ENCODE measurements at places on chromosomes 4 and X.
A peak's percentile ranks its signal among the peaks of the same experiment; 100 is the strongest.

DNA sequence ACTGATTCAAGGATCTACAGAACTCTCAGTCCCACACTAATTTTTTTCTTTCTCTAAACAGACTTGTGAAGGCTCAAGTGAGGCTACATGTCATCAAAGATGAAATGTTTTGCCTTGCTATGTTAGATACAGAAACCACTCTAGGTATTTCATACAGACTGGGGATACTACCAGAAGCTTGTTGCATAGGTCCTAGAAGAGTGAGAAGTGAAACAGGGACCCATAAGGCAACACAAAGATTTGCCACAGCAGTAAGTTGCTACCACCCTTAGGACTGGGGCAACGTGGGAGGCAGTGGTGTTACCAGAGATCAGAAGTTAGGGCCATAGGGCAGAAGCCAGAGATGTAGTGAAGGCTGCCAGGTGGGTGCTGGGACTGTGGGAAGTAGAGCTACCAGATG lies 50.7 kb upstream of the MID1IP1 start:
- DNase-seq, result no peak

GRCh38 chr4:39032218-39033085 lies at the start of gene TMEM156:
Gene TMEM156, minus strand, starts transcription at chr4:39032409. Its CDS starts 96 bp downstream, at chr4:39032313.
- no peak for DNase-seq

DNA sequence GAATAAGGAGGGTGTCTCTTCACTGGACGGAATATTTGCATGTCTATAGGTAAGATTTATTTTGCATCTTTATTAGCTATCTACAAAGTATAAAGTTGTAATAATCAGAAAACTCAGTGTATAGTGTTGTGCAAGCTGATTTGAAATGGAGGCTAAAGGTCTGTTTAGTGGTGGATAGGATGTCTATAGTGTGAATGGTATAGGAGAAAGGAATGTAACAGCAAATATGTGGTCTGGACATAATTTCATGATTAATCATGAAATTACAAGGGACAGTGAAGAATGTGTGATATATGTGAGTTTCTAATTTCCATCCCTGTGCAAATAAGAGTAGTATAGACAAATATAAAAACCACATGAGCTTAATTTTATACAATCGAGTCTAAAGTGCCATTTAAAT lies 79.3 kb upstream of the CAMK2D start:
- DNase-seq, result no peak

GRCh38 chrX:13937370-13938050 lies 92.2 kb downstream of the GEMIN8 start:
- DNase-seq, result peak; percentile 29

DNA sequence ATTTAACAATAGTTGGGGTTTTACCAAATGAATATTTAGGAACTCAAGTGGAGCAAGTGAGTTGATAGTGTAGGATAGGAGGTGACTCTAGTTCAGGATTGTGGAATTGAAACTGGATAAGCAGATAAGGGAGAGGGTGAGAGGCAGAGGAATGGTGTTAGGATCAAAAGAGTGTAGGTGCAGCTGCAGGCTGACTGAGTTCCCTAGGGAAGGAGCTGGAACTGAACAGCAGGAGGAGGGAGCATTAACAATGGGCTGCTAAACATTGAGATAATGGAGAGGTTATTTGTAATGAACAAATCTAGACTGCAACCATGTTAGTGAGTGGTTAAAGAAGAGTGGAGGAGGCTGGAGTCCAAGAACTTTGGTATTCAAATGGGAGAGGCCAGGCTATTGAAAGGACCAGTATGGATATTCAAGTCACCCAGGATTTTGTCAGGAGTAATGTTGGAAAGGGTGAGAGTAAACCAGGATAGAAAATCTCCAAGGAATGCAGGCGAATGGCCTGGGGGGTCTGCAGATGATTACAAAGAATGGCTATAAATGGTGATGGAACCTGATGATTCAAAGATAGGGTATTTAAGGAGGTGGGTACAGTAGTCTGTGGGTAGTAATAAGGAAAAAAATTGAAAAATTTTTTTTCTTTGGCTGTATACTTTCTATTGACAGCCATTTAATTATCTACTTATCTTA lies 497.1 kb upstream of the TENM3 start:
- DNase-seq, result no peak
